ENCODE measurements at places on chromosomes 5 and 9. TPM values are rescaled to one million over a fixed set of nuclear protein-coding genes. Genes with fewer than 3 reads are reported as not detected.

The CATSPER3 gene
- 0.63 TPM for total RNA-seq

The OCLN gene
- total RNA-seq: 5.2 TPM

The CHD1 gene
- 45.7 TPM for total RNA-seq

The ROPN1L gene
- 3.0 TPM for total RNA-seq

GRCh38 chr5:178286226-178287090 lies 53.9 kb upstream of the PHYKPL start:
- DNase-seq: no peak
- H3K27ac ChIP-seq: no peak overlapping the region
- H3K27me3 ChIP-seq: no peaks in the 10 kb centered on the region
- no peak overlapping the region for H3K4me3 ChIP-seq
- H3K36me3 ChIP-seq: no peaks in the 10 kb centered on the region

DNA sequence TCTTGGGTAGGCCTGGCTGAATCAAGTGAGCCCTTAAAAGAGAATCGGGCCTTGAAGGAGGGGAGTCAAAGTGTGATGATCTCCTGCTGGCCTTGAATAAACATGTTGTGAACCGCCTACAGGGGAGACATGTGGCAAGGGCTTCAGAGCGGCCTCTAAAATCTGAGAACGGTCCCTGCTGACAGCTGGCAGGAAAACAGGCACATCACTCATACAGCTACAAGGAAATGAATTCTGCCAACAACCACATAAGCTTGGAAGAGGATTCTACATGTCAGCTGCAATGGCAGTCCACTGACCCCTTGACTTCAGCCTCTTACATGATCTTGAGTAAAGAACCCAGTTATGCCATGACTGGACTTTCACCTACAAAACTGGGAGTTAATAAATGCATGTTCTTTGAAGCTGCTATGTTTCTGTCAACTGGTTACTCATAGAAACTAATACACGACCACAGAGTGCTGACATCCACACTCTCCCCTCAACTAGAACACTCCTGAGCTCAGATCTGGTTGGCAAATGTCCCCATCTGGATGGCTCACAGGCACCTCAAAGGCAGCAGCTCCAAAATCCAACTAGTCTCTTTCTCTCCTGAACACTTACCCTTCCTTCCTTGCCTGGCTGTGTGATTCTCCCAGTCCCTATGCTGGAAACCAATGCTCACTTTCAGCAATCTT lies 333.1 kb downstream of the ASTN2 start:
- no peaks in the 10 kb centered on the region for H3K27me3 ChIP-seq
- no peak overlapping the region for H3K27ac ChIP-seq
- H3K4me3 ChIP-seq: no peak overlapping the region
- no peaks in the 10 kb centered on the region for H3K36me3 ChIP-seq

DNA sequence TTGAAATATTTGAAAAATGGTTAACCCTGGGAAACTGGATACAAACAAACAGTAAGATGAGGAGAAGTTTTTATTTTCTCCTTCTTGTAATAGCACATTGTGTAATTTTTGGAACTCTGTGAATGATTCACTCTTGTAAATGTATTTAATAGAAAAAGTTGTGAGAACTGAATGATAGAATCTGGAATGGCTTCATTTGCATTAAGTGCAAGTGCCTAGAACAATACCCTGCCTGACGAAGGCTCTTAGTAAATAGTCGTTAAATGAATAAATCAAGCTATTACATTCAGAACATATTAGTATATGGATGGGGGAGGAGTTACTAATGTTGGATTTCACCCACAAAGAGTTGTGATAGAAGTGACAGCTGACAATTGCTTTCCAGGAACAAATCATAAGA lies 442.5 kb downstream of the EFNA5 start:
- no peaks in the 10 kb centered on the region for H3K4me1 ChIP-seq
- H3K27me3 ChIP-seq: no peaks in the 10 kb centered on the region
- no peak overlapping the region for H3K4me3 ChIP-seq
- DNase-seq: no peak

DNA sequence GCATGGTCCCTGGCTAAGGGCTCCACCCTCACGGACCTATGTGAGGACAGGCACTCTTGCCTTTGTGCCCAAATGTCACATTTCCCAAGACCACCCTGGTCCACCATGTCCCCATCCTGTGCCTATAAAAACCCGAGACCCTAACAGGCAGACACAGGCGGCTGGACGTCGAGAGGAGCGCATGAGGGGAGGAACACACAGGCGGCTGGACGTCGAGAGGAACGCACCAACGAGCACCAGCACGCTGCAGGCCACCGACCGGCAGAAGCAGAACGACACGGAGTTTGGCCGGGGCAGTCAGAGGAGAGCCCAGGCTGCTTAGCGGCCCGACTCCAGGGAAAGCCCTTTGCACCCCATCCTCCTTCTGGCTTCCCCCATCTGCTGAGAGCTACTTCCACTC lies 119.9 kb downstream of the ADAMTS2 start:
- no peaks in the 10 kb centered on the region for H3K36me3 ChIP-seq
- H3K27ac ChIP-seq: no peak overlapping the region
- DNase-seq: peak; percentile 13
- no peak overlapping the region for H3K4me3 ChIP-seq
- peaks cover 13% of the 10 kb centered on the region for H3K4me1 ChIP-seq

GRCh38 chr5:111271885-111272284 lies 47.7 kb downstream of the CAMK4 start:
- no peak for DNase-seq
- H3K27ac ChIP-seq: no peak overlapping the region
- H3K27me3 ChIP-seq: no peaks in the 10 kb centered on the region
- no peaks in the 10 kb centered on the region for H3K36me3 ChIP-seq
- H3K4me1 ChIP-seq: no peaks in the 10 kb centered on the region

DNA sequence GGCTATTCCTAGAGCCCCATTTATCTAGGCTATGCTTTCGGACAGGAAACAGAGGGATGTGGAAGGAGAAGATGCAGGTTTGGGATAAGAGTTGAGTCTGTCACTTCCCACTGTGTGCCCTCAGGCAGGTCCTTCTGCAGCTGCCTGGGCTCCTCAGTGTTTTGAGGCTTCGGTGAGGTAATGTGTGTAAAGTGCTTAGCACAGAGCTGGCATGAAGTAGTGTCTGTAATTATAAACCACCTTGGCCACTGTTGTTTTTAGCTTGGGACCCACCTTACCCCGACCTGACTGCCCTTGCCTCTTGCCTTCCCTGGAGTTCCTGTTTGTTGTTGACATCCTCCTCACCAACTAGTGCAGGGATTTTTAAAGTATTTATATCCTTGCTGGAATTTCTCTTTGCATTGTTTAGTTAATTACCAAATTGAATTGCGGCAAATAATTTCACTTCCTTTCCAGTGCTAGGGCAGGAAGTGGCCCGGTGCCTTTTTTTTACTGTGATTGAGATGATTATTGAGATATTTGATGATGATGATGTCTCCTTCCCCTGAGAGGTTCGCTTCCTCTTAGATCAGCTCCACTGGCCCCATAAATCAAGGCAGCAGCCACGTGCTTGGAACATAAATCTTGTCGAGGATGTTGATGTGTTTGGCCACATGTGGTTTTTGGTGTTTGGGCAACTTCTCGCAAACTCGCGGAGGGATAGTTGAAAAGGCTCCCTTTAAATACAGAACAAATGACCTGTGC lies 38.3 kb upstream of the DAB2IP start:
- no peaks in the 10 kb centered on the region for H3K36me3 ChIP-seq
- H3K4me3 ChIP-seq: no peak overlapping the region
- H3K4me1 ChIP-seq: peaks cover 2% of the 10 kb centered on the region
- H3K27ac ChIP-seq: no peak overlapping the region

DNA sequence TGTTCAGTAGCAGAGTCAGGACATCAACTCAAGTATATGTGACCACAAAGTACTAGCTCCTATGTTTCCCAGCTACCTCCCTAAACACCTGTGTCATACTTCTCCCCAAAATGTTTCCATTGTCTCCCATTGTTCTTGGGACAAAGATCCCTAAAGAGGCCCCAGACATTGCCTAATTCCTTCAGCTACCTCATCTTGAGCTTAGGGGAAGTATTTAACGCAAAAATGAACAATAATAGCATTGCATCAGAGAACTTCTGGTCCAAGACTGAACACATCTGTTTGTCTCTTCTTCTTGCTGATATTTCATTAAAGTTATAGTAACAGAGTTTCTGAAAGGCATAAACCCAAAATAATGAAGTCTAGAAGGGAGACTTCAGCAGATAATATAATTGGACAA lies 430.8 kb downstream of the MTRR start:
- no peaks in the 10 kb centered on the region for H3K36me3 ChIP-seq
- no peak for DNase-seq
- no peak overlapping the region for H3K4me3 ChIP-seq
- H3K27me3 ChIP-seq: no peaks in the 10 kb centered on the region

DNA sequence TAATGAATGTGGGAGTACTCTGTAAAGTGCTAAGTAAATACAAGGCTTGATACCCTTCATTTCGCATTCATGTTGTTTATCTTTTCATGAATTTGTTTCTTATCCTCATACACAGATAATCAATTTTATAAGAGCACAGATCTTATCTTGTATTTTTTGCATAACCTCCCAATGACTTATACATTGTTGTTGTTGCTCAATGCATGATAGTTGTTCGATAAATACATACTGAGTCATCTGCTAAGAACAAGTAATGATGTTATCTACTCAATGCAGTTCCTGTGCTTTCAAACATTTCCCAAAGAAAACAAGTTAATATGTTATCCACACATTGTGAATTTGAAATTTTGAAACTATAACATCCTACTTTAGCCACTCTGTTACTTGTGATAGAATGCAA lies 60.7 kb downstream of the TAF11L14 start:
- no peaks in the 10 kb centered on the region for H3K36me3 ChIP-seq
- H3K4me3 ChIP-seq: no peak overlapping the region
- H3K4me1 ChIP-seq: no peaks in the 10 kb centered on the region
- no peak overlapping the region for H3K27ac ChIP-seq
- no peaks in the 10 kb centered on the region for H3K27me3 ChIP-seq
- DNase-seq: no peak

- no peaks in the 10 kb centered on the region for H3K36me3 ChIP-seq
- H3K27ac ChIP-seq: no peak overlapping the region
- H3K4me1 ChIP-seq: peaks cover 1% of the 10 kb centered on the region
Observed at GRCh38 chr5:69364850-69365249, 4.5 kb downstream of the AK6 start.
